ENCODE measurements at places on chromosomes 4 and X.

GRCh38 chr4:85955620-85956292 is 404.1 kb downstream of the MAPK10 start:
- DNase-seq, result no peak

- no peak for DNase-seq
Observed at GRCh38 chr4:153439831-153440230, 26.3 kb upstream of the TMEM131L start.

DNA sequence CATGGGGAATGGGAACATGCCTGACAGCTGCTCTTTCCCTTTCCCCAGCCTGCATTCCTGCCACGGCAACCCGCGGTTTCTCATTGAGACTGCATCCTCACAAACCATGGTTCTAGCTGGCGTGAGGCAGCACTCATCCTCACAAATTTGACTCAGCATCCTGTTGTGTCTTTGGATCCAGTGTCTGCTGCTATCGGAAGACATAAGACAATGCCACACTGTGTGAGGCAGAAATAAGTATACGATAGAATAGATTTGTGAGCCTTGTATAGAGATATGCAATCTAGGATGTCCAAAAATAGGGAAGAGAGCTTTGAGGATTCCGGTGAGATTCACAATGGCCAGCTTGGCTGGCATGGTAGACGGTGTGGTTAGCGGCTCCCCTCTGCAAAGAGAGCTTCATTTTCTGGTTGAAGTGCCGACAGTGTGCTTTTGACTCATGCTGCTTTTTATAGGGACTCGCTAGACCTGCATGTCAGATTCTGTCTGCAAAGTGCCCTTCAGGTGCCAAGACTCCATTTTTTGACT is 161.3 kb upstream of the PSAPL1 start:
- no peak for DNase-seq

GRCh38 chr4:48350871-48351270 is 9.5 kb downstream of the SLAIN2 start:
- no peak for DNase-seq
